ENCODE measurements at places on chromosomes 16 and 17. TPM values are rescaled to one million over a fixed set of nuclear protein-coding genes. Genes with fewer than 3 reads are reported as not detected.

Gene GINS2
- 93.0 TPM for total RNA-seq

Gene CDYL2
- 63.3 TPM for total RNA-seq

Gene TMC8
- total RNA-seq = 231 TPM

Gene NPIPA7
- total RNA-seq = 8.0 TPM

Gene TP53TG3D
- total RNA-seq = not detected

Gene TRAF7
- total RNA-seq = 68.7 TPM

Gene RPS15A
- 1,857 TPM for total RNA-seq

Gene MYH1
- not detected for total RNA-seq

Gene ASIC2
- total RNA-seq = not detected

DNA sequence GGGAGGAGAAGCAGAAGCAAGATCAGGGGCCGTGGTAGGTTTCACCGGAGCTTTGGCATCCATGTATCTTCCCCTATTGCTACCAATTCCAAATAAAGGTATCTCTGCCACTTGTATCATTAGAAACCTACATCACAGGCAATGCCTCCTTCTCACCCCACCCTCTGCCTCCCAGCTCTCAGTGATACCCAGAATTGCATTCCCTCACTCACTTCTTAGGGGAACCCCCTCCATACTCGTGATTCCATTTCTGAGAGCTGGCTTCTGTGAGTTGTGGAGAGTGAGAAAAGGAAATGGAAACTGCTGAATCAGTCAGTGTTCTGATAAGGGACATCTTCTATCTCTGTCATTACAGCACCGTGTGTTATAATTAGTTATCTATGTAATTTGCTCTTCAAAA lies 2.3 kb upstream of the CCL3 start:
- H3K27ac ChIP-seq = peak overlapping the region; percentile 6
- peak; percentile 73 for DNase-seq
- no peak overlapping the region for H3K4me3 ChIP-seq
- H3K36me3 ChIP-seq = no peaks in the 10 kb centered on the region

DNA sequence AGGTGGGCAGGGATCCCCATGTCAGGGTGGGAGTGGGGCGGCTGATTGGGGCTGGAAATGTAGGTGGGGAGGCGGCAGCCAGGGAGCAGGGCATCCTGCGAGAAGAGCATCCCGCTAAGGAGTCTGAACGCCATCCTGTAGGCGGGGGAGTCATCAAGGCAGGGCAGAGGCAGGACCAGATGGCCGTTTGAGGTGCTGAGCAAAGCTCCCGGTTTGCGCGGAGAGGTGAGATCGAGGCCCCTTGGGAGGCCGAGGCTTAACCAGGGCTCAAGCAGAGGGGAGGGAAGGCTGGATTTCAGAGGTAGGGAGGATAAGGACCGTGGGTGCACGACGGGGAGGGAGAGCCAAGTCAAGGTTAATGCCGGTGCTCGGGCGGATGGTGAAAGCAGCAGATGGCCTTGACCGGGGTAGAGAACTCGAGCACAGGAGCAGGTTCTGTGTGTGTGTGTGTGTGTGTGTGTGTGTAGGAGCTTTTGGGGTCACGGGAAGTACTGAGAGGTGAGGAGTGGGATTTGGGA lies 472 bp upstream of the NME2 start:
- H3K4me1 ChIP-seq = peaks cover 28% of the 10 kb centered on the region
- H3K36me3 ChIP-seq = peaks cover 69% of the 10 kb centered on the region
- no peak for DNase-seq
- no peaks in the 10 kb centered on the region for H3K27me3 ChIP-seq
- peak overlapping the region; percentile 97 for H3K27ac ChIP-seq
- H3K4me3 ChIP-seq = peak overlapping the region; percentile 88

DNA sequence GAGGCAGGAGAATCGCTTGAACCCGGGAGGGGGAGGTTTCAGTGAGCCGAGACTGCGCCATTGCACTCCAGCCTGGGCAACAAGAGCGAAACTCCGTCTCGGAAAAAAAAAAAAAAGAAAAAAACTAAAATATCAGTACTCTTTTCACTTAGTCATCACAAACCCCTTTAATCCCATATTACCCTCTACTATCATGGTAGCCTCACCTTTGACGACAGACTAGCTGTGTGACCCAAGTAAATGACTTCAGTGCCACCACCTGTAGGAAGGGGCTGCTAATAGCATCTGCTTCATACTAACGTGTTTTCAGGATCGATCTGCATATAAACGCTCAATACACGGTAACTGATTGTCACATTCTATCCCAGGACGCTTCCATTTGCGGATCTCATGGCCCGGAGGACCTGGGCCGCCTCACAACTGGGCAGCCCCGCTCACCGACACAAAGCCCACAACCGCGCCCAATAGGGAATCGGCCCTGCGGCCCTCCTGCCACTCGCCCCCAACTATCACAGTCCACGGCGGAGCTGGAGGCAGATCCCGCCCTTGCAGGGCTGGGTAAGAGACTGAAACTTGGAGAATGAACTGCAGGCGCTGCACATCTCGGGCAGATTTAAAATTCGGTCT lies 1.1 kb upstream of the ZNF263 start:
- peaks cover 35% of the 10 kb centered on the region for H3K36me3 ChIP-seq
- H3K4me3 ChIP-seq = peak overlapping the region; percentile 88
- peaks cover 18% of the 10 kb centered on the region for H3K4me1 ChIP-seq
- H3K27ac ChIP-seq = peak overlapping the region; percentile 98
- DNase-seq = no peak
- H3K27me3 ChIP-seq = peaks cover 6% of the 10 kb centered on the region

- no peak overlapping the region for H3K4me3 ChIP-seq
- H3K4me1 ChIP-seq = peaks cover 8% of the 10 kb centered on the region
- no peak overlapping the region for H3K27ac ChIP-seq
- no peaks in the 10 kb centered on the region for H3K36me3 ChIP-seq
- peaks cover 12% of the 10 kb centered on the region for H3K27me3 ChIP-seq
- no peak for DNase-seq
Observed at GRCh38 chr16:79101491-79101890, 499.0 kb downstream of the MAF start.

- no peak for DNase-seq
- no peaks in the 10 kb centered on the region for H3K36me3 ChIP-seq
- peaks cover 2% of the 10 kb centered on the region for H3K27me3 ChIP-seq
- peaks cover 2% of the 10 kb centered on the region for H3K4me1 ChIP-seq
- no peak overlapping the region for H3K27ac ChIP-seq
Observed at GRCh38 chr16:89049484-89050118, 44.1 kb upstream of the ACSF3 start.

- peaks cover 36% of the 10 kb centered on the region for H3K36me3 ChIP-seq
- H3K27me3 ChIP-seq = no peaks in the 10 kb centered on the region
- no peak overlapping the region for H3K27ac ChIP-seq
- H3K4me3 ChIP-seq = no peak overlapping the region
- H3K4me1 ChIP-seq = peaks cover 15% of the 10 kb centered on the region
Observed at GRCh38 chr16:67082891-67083290, 26.9 kb upstream of the PHAF1 start.

- no peaks in the 10 kb centered on the region for H3K27me3 ChIP-seq
- H3K4me1 ChIP-seq = peaks cover 5% of the 10 kb centered on the region
Observed at GRCh38 chr17:30556374-30557332, 79.4 kb downstream of the GOSR1 start.

DNA sequence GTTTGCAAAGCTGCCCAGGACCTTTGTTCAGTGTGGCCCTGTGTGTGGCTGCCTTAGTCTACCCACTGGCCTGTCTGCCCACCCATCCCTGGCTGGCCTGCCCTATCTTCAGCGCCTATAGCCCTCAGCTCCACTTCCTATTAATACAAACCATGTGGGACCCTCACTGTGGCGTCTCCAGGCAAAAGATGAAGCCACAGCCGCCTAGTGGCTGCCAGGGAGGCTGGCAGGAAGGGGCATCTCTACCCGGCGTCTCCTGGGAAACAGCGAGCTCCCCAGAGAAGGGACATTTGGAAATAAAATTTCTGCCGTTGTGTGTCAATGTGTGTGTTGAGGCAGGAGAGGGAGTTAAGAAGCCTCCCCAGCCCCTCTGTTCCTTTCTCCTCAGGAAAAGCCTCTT lies 31.5 kb downstream of the NEUROD2 start:
- H3K4me3 ChIP-seq = no peak overlapping the region
- H3K4me1 ChIP-seq = peaks cover 3% of the 10 kb centered on the region
- DNase-seq = no peak

GRCh38 chr16:10935226-10935915 lies 6.9 kb downstream of the DEXI start:
- no peaks in the 10 kb centered on the region for H3K27me3 ChIP-seq
- peaks cover 53% of the 10 kb centered on the region for H3K36me3 ChIP-seq
- H3K4me3 ChIP-seq = no peak overlapping the region

- H3K27me3 ChIP-seq = no peaks in the 10 kb centered on the region
- no peak overlapping the region for H3K27ac ChIP-seq
- H3K4me1 ChIP-seq = peaks cover 21% of the 10 kb centered on the region
- peak; percentile 83 for DNase-seq
Observed at GRCh38 chr16:12455287-12455798, 348.3 kb downstream of the CPPED1 start.

- no peak within 1 kb of the TSS for H3K4me3 ChIP-seq
- no peaks in the 10 kb centered on the region for H3K36me3 ChIP-seq
- H3K27ac ChIP-seq = no peak within 1 kb of the TSS
- DNase-seq = no peak
- no peaks in the 10 kb centered on the region for H3K4me1 ChIP-seq
Observed at GRCh38 chr17:41029633-41030245, at the start of gene KRTAP1-4. Gene KRTAP1-4, minus strand, starts transcription at chr17:41030195. Its CDS starts 117 bp downstream, at chr17:41030078.
